Right atrium auricular region (tissue), 2 donors: ENCODE measurements at places on chromosomes 5 and 9. TPM values are rescaled to one million over a fixed set of nuclear protein-coding genes. Genes with fewer than 3 reads are reported as not detected.

DNA sequence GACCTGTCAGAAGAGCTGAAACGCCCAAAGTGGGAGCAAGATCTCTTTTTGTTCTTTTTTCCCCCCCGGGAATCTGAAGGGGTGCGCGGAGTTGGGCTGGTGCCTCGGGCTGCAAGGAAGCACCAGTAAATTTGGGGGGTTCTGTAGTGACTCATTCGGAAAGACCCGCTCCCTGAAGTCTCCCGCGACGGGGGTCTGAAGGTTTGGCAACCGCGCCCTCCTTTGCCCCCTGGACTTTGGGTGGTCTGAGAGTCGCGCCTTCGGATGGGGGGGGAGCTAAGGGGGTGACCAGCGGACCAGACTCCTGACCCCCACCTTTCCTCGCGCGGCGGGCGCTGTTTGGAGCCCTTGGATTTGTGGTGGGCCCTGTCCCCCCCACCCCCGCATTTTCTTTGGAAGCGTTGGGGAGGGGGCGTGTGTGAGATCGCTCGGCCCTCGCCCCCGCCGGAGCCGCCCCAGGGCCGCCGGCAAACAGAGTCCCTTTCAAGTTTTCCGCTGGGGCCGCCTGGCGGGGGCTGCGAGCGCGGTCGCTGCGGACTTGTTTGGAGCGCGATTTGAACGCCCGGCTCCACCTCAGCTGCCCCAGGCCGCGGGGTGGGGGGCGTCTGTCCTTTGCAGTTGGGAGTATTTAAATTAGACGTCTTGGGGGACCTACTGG is 2.0 kb downstream of the CXXC5 start:
- no peak for DNase-seq
- H3K36me3 ChIP-seq = no peaks in the 10 kb centered on the region
- no peaks in the 10 kb centered on the region for H3K27me3 ChIP-seq
- H3K4me1 ChIP-seq = peaks cover 73% of the 10 kb centered on the region
- H3K4me3 ChIP-seq = peak overlapping the region; percentile 94

DNA sequence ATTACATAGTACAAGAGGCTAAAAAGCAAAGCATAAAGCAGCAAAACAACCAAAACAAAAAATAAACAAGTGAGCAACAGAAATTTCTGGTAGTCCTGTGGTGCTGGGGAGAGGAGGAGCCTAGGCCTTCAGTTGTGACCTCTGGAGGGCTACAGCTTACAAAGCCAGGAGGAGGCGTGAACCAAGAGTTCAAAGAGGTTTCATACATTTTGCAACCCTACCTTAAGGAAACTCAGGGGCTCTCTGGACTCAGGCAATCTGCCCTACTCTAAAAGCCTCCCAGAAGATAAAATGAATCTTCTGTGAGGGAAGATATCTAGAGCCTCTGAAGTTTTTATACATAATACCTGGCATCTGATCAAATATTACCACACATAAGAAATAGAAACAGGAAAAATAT is 187.4 kb downstream of the AGTPBP1 start:
- H3K4me3 ChIP-seq = no peak overlapping the region
- no peak overlapping the region for H3K27ac ChIP-seq
- H3K36me3 ChIP-seq = no peaks in the 10 kb centered on the region
- no peak for DNase-seq

The COL23A1 gene
- 6.8 TPM for total RNA-seq

DNA sequence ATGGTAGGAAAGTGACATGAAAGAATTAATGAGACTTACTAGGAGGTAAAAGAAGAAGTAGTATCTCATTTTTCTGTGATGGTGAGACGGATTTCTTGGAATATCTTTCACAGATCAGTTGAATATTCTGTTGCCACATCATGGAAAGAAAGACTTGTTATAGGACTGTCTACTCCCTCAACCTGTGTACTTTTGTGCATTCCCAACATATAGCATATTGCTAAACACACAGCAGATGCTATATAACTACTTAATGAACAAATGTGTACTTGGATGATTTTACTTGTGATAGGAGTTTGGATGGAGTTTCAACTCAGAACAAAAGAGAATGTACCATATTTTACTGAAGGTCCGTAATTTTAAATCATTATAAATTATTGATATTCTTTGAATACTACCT is 128.5 kb downstream of the LURAP1L start:
- no peaks in the 10 kb centered on the region for H3K36me3 ChIP-seq
- H3K27me3 ChIP-seq = no peaks in the 10 kb centered on the region
- DNase-seq = no peak
- no peak overlapping the region for H3K27ac ChIP-seq

GRCh38 chr9:124040935-124041816 is 29.6 kb downstream of the LHX2 start:
- H3K4me1 ChIP-seq = no peaks in the 10 kb centered on the region
- no peaks in the 10 kb centered on the region for H3K36me3 ChIP-seq

- H3K27me3 ChIP-seq = no peaks in the 10 kb centered on the region
- no peak overlapping the region for H3K4me3 ChIP-seq
- no peak for DNase-seq
- H3K4me1 ChIP-seq = peaks cover 46% of the 10 kb centered on the region
- H3K36me3 ChIP-seq = peaks cover 16% of the 10 kb centered on the region
These were observed 24.0 kb downstream of the ZFR start for GRCh38 chr5:32420506-32420905.

DNA sequence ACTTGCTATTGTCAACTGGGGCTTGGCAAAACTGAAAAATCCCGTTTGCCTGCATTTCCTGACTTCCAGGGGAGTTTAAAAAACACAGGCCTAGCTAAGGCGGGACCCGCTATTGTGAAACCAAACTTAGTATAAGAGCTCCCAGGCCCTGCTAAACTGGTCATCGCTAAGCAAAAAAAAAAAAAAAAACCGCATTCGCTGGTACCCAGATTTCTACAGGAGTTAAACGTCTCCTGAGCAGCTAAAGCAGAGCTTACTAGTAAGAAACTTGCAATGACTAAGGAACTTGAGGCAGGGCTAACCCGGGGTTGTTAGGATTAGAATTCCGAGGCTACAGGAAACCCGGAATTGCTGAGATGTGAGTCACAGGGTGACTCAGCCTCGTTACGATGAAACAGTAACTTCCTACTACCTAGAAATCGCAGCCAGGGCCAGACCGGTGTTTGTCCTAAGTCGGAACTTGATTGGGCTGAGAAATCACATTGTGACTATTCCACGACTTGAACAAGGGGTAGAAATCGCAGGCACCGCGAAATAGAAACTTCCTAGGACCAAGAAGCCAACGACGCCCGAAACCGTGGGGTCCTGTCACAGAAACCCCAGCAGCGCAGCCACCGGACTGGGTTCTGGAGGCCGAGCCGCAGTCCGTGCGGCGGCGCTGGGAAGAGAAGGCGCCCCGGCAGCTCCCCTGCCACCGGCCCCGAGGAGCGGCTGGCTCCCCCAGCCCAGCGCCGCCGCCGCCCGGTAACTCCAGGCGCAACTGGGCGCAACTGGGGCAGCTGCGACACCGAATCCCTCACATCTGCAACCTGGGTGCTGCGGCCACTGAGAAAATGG is 89.4 kb downstream of the ANXA2R start:
- H3K36me3 ChIP-seq = no peaks in the 10 kb centered on the region
- DNase-seq = peak; percentile 91
- H3K4me3 ChIP-seq = peak overlapping the region; percentile 44
- peak overlapping the region; percentile 89 for H3K27ac ChIP-seq

GRCh38 chr5:35316611-35317274 is 86.5 kb upstream of the PRLR start:
- no peaks in the 10 kb centered on the region for H3K36me3 ChIP-seq
- no peak overlapping the region for H3K27ac ChIP-seq
- no peaks in the 10 kb centered on the region for H3K4me1 ChIP-seq
- H3K4me3 ChIP-seq = no peak overlapping the region

The ANKRD31 gene
- 0.07 TPM for total RNA-seq

The DHX29 gene
- 17.5 TPM for total RNA-seq

- H3K4me1 ChIP-seq = no peaks in the 10 kb centered on the region
- DNase-seq = no peak
- H3K27ac ChIP-seq = peak overlapping the region; percentile 20
- no peaks in the 10 kb centered on the region for H3K27me3 ChIP-seq
These were observed 176.7 kb upstream of the ZNF608 start for GRCh38 chr5:124923131-124923530.

The FGD3 gene
- total RNA-seq = 3.3 TPM

The PSIP1 gene
- 21.7 TPM for total RNA-seq

The FAM151B gene
- total RNA-seq = 1.8 TPM

The LRRC19 gene
- total RNA-seq = not detected

The NUTM2G gene
- not detected for total RNA-seq

The OR1J4 gene
- total RNA-seq = not detected

DNA sequence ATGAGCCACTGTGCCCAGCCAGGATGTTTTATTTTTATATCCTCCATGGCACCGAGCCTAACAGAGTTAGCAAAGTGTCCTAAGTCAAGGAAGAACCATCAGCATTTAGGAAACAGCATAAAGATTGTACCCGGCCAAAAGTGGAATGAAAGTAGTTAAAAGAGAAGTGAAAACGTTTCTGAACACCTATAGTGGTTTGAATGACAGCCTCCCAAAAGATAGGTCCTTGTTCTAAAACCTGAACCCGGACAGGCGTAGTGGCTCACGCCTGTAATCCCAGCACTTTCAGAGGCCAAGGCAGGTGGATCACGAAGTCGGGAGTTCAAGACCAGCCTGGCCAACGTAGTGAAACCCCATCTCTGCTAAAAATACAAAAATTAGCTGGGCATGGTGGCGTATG is 37.4 kb downstream of the ZFAND5 start:
- H3K4me1 ChIP-seq = no peaks in the 10 kb centered on the region
- DNase-seq = no peak
- H3K36me3 ChIP-seq = no peaks in the 10 kb centered on the region
- no peaks in the 10 kb centered on the region for H3K27me3 ChIP-seq
- no peak overlapping the region for H3K27ac ChIP-seq

DNA sequence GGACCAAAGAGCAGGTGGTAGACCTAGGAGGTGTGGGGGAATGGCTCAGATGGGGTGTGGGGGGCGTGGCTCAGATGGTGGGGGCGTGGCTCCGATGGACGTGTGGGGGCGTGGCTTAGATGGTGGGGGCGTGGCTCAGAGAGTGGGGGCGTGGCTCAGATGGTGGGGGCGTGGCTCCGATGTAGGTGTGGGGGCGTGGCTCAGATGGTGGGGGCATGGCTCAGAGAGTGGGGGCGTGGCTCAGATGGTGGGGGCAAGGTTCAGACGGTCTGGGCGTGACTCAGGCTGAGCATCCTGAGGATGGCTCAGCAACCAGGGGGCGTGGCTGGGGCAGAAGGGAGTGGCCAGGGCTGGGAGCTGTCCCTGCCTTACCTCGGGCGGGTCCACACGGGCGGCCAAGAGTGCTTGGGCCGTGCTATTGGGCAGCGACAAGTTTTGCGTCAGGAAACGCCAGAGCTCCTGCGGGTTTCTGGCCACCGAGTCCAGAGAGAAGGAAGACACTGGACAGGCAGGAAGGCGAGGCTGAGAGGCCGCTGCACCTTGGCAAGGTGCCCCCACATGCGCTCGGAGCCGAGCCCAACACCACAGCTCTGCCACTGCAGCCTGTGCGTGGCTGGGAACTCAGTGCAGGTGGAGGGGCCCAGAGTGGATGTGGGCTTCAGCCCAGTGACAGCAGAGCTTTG is 5.9 kb downstream of the ABCA2 start:
- H3K36me3 ChIP-seq = peaks cover 8% of the 10 kb centered on the region
- no peak overlapping the region for H3K4me3 ChIP-seq
- peaks cover 9% of the 10 kb centered on the region for H3K4me1 ChIP-seq
- no peak overlapping the region for H3K27ac ChIP-seq

DNA sequence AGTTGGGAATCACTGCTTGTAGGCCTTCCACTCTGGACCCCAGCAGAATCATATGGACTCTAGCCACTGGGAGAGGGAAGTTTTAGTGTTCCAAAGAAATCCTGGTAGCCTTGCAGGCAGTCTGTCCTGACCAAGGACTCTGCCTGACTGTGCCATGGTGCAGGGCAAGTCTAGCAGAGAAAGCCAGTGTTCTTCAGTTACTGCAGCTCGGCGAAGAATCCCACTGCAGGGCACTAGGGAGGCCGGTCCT is 20.3 kb upstream of the MATR3 start:
- no peak for DNase-seq
- H3K4me3 ChIP-seq = peak overlapping the region; percentile 52
- H3K4me1 ChIP-seq = no peaks in the 10 kb centered on the region
- no peaks in the 10 kb centered on the region for H3K27me3 ChIP-seq
- H3K27ac ChIP-seq = peak overlapping the region; percentile 87

DNA sequence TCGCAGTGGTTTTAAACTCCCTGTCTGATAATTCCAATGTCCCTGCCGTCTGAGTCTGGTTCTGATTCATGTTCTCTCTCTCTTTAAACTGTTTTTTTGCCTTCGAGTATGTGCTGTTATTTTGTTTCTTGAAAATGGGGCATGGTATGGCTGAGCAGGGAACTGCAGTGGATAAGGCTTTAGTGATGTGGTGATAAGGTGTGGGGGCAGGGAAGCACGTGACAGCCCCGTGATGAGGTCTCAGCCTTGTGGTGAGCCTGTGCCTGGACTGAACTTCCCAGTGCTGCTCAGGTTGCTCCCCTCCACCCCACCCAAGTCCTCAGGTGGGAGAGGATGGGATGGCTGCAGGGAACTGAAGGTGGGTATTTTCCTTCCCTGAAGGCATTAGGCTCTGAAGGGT is 5.5 kb upstream of the ZNF354B start:
- H3K4me1 ChIP-seq = no peaks in the 10 kb centered on the region
- DNase-seq = no peak
- H3K27ac ChIP-seq = no peak overlapping the region
- H3K27me3 ChIP-seq = no peaks in the 10 kb centered on the region

- peak overlapping the region; percentile 97 for H3K27ac ChIP-seq
- no peak for DNase-seq
- H3K27me3 ChIP-seq = no peaks in the 10 kb centered on the region
- H3K4me3 ChIP-seq = peak overlapping the region; percentile 74
- no peaks in the 10 kb centered on the region for H3K4me1 ChIP-seq
- H3K36me3 ChIP-seq = no peaks in the 10 kb centered on the region
These were observed 1.7 kb upstream of the ZSWIM6 start for GRCh38 chr5:61330341-61330844.

The TAF11L8 gene
- not detected for total RNA-seq

The BTNL8 gene
- 0.59 TPM for total RNA-seq

The GRIA1 gene
- 0.12 TPM for total RNA-seq

- H3K4me3 ChIP-seq = no peak overlapping the region
- no peaks in the 10 kb centered on the region for H3K4me1 ChIP-seq
- DNase-seq = no peak
- no peaks in the 10 kb centered on the region for H3K27me3 ChIP-seq
These were observed 344.0 kb downstream of the PRR16 start for GRCh38 chr5:120808135-120808534.

The OBP2B gene
- total RNA-seq = not detected

- no peak overlapping the region for H3K4me3 ChIP-seq
- no peak for DNase-seq
- H3K4me1 ChIP-seq = no peaks in the 10 kb centered on the region
- no peak overlapping the region for H3K27ac ChIP-seq
These were observed 47.9 kb upstream of the SNAPC3 start for GRCh38 chr9:15374825-15375224.

The LCN6 gene
- total RNA-seq = 6.4 TPM

- H3K27me3 ChIP-seq = no peaks in the 10 kb centered on the region
- peak overlapping the region; percentile 17 for H3K4me3 ChIP-seq
- no peaks in the 10 kb centered on the region for H3K4me1 ChIP-seq
- no peak for DNase-seq
- no peaks in the 10 kb centered on the region for H3K36me3 ChIP-seq
These were observed 4.1 kb downstream of the ISOC1 start for GRCh38 chr5:129098488-129099183.

- no peak overlapping the region for H3K4me3 ChIP-seq
- H3K27me3 ChIP-seq = no peaks in the 10 kb centered on the region
- H3K36me3 ChIP-seq = peaks cover 22% of the 10 kb centered on the region
These were observed 37.2 kb downstream of the RCL1 start for GRCh38 chr9:4829969-4830368.
